ENCODE measurements at places on chromosomes 2 and 18.

- no peak for DNase-seq
Measured at GRCh38 chr18:46291149-46291548, 187.0 kb downstream of the HAUS1 start.

DNA sequence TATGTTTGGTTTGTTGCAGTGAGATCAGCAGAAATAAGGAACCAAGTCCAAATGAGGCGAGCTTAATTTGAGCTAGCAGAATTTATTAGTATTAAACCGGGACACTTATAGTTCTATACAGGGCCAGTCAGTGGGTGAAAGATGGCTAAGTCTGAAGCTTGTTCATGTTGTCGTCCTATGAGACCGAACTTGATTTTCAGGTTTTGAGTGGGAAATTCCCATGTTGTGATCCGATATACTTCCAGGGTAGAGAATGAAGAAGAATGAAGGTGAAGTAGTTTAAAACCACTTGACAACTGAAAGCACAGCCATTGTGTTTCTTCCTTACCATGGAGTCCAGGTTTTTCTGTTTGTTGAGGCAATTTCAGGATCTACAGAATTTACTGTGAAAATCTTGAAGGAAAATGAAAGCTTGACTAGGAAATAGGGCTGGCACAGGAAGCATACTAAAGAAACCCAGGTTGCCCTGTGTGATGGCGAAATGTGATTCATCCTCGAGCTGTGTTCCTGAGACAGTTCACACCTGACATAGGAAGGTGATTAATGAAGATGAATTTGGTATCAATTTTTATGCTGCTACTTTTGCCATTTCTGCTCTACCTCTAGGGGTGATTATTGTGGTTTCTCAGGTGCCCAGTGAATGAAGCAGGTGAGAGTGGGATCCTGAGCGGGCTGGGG, 37.6 kb upstream of the MGAT5 start:
- peak; percentile 92 for DNase-seq

DNA sequence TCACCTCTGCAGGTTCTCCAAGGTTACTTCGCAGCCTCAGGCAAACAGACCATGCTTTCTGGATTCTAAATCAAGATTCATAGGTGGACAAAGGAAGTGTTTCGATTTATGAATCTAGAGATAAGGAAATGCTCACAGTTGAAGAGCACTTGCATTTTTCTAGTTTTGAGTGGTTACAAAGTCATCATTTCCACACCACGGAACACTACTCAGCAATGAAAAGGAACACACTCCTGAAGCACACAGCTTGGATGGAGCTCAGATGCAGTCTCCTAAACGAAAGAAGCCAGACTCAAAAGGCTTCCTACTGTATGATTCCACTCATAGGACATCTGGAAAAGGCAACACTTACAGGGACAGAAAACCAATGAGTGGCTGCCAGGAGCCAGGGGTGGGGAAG, 31.7 kb downstream of the SDC1 start:
- DNase-seq: no peak

- DNase-seq: no peak
Measured at GRCh38 chr2:126676221-126677175, 20.5 kb downstream of the GYPC start.

- no peak for DNase-seq
Measured at GRCh38 chr18:621291-622043, 24.7 kb downstream of the CLUL1 start.

GRCh38 chr2:165743442-165743841, 50.6 kb downstream of the GALNT3 start:
- DNase-seq: no peak

GRCh38 chr2:134139611-134140010, 114.3 kb upstream of the MGAT5 start:
- DNase-seq: no peak

DNA sequence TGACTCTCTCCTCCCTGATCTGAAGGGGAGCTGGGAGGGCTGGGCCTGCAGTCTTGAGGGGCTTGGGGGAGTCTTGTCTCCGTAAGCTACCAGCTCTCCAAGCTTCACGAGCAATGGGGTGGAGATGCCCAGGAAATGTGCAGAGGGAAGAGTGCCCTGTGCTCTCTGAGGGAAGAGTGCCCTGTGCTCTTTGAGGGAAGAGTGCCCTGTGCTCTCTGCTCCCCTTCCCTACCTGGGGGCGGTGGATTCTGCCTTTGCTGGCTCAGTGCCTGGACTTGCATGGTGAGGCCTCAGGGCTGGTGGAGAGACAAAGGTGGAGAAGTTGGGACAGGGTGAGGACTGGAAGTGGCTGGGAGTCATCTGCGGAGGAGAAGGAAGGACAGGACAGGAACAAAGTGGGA, 72.7 kb downstream of the TWIST2 start:
- DNase-seq: no peak

DNA sequence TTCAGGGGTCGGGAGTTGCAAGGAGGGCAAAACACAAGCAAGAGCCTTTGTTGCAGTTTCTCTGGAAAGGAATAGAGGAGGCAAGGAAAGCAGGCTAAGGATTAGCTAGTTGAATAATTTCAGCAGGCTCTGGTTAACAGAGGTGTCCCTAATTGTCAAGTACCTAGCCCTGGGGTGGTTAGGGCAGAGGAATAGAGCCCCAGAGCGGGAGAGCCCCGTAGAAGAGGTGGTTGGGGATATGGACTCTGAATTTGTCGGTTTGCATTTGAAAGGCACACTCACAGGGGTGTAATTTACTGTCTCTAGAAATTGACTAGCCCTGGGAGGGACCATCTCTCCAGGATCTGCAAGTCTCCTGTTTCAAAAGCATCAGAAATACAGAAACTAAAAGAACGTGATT, 1030.2 kb downstream of the TMEM182 start:
- no peak for DNase-seq

- DNase-seq: no peak
Measured at GRCh38 chr2:240423788-240424191, 11.7 kb upstream of the GPC1 start.

DNA sequence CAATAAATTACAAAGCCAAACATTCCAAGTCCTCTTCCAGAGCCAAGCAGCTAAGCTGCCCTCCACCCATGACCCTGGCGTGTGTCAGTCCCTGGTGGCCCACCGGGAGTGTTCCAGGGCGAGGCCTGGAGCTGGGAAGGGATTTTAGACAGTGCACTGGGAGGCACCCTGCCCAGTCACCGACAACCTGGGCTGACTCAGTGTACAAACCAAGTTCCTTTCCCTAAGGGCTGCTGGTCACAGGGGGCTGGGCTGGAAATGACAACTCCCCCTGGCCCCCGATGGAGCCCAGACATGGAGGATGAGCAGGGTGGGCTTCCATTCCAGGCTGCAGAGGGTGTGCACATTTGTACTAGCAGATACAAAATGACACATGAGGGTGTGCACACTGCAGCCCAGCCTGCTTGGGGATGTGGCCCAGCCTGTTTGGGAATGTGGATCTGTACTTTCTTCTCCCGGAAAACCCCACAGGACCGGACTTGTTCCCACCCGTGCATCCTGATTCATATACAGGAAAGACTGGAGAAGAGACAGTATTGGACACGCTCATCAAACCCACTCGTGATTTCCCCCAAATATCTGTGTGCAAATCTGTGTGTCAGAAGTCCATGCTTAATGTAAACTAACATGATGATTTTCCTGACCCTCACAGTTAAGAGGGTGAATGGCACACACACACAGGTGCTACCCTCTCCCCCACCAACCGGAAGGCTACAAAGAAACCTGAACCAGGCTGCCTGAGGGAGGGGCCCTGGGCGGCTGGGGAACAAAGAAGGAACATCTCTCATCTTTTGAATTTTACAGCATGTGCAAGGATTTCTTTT, 58.9 kb downstream of the NDUFA10 start:
- peak; percentile 95 for DNase-seq

- peak; percentile 21 for DNase-seq
Measured at GRCh38 chr2:139217641-139218040, 437.5 kb upstream of the NXPH2 start.

- peak; percentile 43 for DNase-seq
Measured at GRCh38 chr2:191521608-191522208, 156.2 kb upstream of the NABP1 start.

DNA sequence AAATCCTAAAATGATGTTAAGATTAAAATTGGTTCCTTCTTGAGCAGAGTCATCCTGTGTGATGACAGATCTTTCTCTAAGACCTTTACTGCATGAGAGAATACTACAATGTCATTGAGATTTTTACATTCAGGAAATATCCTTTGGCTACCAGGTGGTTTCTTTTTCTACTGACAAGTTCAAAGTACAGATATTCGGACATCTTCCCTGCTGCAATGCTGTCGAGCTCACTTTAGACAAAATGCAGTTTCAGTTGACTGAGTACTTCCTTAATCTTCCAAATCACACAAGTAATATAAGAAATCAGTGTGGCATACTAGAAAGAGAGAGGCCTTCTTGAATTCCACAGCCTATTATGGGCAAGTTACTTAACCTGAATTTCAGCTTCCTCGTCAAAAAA, 207.9 kb upstream of the ACVR2A start:
- DNase-seq: peak; percentile 40

DNA sequence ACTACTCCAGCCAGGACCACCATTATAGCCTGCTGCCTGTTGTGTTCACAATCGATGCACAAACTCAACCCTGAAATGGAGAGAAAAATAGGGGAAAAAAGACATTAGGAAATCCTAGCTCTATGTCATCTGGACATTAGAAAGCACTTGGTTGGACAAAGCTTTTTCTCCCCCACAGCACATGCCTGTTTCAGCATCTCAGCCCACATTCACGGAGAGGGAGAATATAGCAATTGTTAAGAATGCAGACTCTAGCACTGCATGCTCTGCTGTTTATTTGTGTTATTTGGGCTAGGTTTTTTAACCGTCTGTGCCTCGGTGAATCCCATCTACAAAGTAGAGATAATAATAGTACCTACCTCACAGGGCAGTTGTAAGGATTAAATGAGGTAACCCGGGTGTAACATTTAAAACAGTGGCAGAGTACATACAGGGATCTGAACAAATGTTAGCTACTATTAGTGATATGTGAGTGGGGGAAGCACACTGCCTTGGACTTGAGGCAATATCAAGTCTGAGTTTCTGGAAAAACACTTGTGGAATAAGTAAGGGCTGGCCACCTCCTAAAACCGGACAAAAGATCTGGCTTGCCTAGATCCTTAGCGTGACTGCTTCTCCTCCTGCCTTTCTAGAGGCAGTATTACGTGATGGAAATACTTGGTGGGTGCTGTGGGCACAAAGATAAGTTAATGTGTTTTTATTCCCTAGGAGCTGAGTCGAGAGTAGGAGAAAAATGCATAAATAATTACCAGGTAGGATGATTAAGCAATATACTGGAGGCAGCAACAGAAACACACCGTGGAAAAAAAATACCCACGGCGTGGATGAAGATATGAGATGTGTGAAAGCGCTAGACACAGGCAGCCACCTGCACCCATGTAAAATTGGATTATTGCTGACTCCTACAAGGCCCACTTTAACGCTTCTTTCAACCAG, 1.0 kb upstream of the PPP1CB start:
- peak; percentile 22 for DNase-seq

GRCh38 chr2:63775191-63775590, 66.5 kb upstream of the UGP2 start:
- DNase-seq: no peak

GRCh38 chr2:75603477-75603876, 42.7 kb upstream of the EVA1A start:
- DNase-seq: peak; percentile 74

- no peak for DNase-seq
Measured at GRCh38 chr2:15092181-15092580, 459.7 kb downstream of the LRATD1 start.

GRCh38 chr2:84197901-84198300, 261.2 kb downstream of the SUCLG1 start:
- DNase-seq: no peak

DNA sequence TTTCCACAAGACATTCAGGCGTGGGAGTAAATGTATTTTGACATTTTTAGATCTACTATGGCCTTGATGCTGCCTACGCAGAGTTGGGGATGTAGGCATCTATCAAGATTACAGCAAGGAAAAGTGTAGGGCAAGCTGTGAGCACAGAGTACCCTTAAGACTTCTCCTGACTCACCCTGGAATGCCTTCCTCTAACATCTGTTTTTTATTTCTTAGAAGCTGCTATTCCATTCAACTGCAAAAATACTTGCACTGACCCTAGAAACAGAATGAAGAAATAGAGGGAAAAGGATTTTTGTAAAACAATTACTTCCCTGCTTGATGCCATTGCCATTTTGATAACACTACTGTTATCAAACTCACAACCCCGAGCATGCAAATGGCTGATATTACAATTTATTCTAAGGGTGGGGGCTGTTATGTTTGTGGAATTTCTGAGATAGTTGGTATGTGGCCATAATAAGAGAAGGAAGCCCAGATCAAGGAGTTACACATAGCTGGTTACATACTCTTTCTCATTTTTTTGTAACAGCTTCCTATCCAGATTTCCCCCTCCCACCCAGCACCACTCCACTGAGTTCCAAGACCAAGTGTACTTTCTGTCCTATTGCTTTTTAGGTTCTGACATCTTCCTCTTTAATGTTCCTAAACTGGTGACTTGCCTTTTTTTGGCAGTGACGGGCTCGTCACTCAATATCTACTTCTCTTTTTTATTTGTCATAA, 6.0 kb upstream of the ROCK1 start:
- no peak for DNase-seq

GRCh38 chr2:69798290-69798908, 31.1 kb upstream of the GMCL1 start:
- DNase-seq: peak; percentile 58

DNA sequence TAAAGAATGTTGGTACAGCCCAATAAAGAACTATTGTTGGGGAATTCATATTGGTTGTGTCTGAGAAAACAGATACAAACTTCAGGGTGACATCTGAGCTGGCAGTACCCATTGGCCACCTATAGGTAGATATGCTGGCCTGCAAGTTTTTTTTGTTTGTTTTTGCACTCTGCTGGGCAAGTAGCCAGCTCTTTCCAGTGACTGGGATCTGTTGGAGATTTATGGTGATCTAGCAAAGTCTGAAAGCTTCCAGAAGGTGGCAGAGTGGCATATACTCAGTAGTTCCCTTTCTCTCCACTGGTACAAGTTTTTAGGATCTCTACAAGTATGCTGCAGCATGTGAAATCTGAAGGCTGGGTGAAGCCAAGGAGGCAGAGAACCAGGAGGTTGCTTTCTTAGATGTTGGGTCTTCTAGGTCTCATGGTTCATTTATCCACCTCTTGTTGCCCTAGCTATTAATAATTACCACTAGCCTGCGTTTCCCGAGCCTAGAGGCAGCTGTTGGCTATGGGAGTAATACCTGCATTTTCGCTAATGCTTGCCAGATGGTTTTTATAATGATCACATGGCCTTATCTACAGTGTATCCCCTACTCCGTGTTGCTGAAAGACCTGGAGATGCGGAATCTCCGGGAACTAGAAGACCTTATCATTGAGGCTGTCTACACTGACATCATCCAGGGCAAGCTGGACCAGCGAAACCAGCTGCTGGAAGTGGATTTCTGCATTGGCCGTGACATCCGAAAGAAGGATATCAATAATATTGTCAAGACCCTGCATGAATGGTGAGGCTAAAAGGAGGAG, 9.5 kb downstream of the COPS7B start:
- DNase-seq: peak; percentile 87

DNA sequence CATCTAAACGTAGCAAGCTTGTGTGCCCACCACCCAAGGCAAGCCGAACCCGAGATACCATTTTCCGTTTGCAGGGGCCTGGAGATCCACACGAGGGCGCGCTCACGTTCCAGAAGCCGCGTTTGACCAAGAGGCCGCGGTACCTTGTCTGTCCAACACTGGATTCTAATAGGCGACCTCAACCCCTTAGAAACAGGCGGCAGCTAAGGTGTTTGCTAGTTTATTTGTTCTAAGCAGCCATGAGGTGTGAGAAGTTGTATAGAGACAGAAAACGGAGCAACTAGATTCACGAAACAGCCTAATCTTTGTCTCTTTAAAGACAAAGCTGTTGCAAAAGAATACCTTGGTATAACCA, 4.2 kb downstream of the HOXD11 start:
- peak; percentile 56 for DNase-seq

GRCh38 chr2:222709191-222709891, 37.9 kb downstream of the MOGAT1 start:
- DNase-seq: peak; percentile 82
